ENCODE measurements at places on chromosomes 5 and 9.
A peak's percentile ranks its signal among the peaks of the same experiment; 100 is the strongest.

GRCh38 chr5:131759704-131760103, 37.1 kb downstream of the FNIP1 start:
- no peak for DNase-seq

DNA sequence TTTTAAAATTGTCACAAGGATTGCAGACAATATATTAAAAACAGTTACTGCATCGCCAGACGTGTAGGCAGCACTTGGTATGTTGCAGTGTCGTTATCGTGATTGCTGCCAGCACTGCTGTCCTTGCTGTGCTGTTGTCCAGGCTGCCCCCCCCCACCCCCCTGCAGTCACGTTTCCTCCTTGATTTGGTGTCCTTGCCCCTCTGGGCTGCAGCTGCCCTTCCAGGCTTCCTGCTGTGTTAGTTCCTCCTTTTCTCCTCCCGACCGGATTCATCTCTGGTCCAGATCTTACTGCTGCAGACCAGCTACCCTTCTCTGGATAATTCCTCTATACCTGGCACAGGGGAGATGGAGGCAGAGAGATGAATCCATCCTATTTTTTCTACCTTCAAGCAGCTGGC, 298.9 kb downstream of the TRIM32 start:
- DNase-seq: no peak

DNA sequence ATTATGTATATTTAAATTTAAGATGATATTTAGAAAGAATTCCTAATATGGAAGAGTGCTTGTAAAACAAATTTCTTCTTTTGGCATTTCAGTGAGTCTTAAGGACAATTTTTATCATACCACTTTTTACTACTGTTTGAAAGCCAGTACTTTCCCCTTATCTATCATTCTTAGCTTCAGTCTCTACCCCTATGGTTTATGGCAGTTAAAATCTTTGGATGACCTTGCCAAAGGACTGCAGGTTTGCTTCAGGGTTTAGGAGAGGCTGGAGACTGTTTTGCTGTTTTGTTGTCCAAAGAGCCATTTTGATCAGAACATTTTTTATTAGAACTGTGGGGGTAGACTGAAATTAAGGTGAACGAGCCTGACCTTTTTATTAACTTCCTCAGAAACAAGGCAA, 30.8 kb downstream of the SLC38A9 start:
- DNase-seq: no peak

DNA sequence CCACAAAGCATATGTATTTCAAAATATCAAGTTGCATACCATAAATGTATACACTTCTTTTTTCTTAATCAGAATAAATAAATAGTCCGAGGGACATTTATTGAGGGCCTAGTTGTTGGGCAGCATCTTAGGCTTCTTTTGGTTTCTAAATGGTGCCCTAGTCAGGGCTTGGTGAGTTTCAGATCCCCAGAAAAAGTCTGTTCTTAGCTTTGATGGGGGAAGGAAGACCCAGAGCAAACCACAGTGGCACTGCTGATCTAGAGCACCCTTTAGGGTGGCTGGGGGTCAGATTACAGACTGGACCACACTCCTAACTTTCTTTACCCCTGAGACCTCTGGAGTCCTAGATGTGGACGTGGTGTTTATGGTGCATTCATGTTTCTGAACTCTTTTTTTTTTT, 97.8 kb downstream of the C9orf152 start:
- DNase-seq: no peak

- DNase-seq: no peak
Measured at GRCh38 chr9:127905788-127906191, 6.4 kb upstream of the ST6GALNAC6 start.

DNA sequence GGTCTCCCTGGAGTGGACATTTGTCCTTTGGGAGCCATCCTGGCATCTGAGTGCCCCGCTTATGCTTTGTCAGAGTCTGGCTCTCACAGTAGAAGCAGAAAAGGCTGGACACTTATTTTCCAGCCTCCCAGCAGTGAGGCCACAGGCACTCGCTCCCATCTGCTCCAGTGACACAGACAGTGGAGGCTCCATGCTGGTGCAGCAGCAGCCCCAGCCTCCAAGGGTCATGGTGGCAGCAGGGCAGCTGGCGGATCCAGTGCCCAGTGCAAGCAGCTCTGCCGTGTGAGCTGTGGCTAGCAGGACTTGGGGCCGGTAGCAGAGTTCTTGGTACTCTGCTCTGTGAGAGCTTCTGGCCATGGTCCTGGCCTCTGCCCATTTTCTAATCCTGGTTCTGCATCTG, 157.3 kb upstream of the ALDH1B1 start:
- no peak for DNase-seq

DNA sequence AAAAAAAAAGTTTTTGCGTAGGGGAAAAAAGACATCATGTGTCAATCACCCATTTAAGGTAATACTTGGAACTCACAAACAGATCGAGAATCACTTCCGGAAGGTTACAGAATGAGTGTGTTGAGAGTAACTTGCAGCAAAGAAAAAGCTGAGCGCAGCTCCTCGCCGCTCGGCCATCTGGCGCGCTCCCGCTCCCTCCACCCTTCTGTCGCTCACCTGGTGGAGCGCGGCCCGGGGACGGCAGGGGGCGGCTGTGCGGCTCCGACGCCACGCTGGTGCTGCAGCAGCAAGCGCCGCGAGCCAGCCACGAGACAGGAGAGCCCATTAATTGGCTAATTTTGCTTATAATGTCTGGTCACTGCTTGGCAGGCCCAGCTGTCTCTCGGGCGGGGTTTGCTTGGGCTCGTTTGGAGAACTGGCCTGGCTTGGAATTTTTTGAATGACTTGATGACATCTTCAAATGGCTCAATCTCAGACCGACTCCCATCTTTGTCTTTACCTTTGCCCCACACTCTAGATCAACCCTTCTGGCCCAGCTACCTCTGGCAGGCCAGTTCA, 601.8 kb downstream of the CCDC171 start:
- DNase-seq: no peak

GRCh38 chr9:92770360-92770995, 5.8 kb upstream of the BICD2 start:
- DNase-seq: no peak

DNA sequence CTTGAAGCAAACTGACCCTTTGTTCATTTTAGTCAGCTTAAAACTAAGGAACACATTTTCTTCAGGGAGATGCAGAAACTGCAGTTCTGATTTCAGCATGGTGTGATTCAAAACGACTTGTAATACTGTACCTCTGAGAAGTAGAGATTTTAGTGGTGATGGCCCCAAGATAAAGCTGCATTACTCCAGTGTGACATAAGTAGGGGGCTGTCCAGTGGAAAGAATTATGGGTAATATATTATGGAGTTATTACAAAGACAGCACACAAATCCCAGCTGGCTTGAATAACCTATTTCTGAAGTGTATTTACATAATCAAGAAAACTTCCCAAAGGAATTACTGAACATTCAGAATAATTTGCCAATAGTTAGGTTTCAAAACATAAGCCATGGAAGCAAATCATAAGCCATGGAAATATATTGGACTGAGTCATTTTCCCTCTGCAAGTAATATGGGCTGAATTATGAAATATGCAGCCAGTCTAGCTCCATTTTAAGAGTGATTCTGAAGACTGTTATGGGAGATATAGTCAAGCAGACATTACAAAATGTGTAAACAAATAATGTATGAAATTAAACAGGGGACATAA, 133.7 kb upstream of the FBXL17 start:
- DNase-seq: no peak

DNA sequence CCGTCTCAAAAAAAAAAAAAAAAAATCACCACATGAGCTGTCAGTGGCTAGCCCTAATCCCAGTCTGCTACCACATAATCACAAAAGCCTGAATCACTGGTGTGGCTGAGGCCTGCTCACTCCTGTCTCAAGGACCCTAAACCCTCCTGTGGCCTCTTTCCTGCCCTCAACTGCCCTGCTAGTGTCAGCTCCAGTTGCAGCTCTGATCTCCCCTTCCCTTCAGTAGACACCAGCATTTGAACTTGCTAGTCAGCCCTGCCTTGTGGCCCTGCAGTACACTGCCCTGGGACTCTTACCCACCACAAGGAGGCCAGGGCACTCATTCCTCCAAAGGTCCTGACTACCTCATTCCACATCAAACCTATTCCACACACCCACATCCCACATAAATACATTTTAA, 9.5 kb upstream of the P4HA2 start:
- DNase-seq: no peak

DNA sequence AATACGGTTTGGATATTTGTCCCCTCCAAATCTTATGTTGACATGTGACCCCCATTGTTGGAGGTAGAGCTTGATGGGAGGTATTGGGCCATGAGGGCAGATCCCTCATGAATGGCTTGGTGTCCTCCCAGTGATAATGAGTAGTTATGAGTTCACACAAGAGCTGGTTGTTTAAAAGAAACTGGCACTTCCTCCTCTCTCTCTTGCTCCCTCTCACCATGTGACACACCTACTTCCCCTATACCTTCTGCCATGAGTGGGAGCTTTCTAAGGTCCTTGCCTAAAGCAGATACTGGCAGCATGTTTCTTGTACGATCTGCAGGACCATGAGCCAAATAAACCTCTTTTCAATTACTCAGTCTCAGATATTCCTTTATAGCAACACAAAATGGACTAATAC, 132.0 kb downstream of the PIK3R1 start:
- no peak for DNase-seq

- no peak for DNase-seq
Measured at GRCh38 chr9:114501796-114502682, 3.2 kb downstream of the WHRN start.

GRCh38 chr9:97561501-97561900, 60.0 kb downstream of the TMOD1 start:
- DNase-seq: no peak

- no peak for DNase-seq
Measured at GRCh38 chr9:134565316-134565915, 76.2 kb upstream of the COL5A1 start.

- no peak for DNase-seq
Measured at GRCh38 chr9:89376741-89377351, 58.5 kb downstream of the SECISBP2 start.

GRCh38 chr5:159435855-159436254, 105.6 kb upstream of the IL12B start:
- no peak for DNase-seq

- no peak for DNase-seq
Measured at GRCh38 chr5:151406322-151406947, 41.0 kb upstream of the SLC36A1 start.

DNA sequence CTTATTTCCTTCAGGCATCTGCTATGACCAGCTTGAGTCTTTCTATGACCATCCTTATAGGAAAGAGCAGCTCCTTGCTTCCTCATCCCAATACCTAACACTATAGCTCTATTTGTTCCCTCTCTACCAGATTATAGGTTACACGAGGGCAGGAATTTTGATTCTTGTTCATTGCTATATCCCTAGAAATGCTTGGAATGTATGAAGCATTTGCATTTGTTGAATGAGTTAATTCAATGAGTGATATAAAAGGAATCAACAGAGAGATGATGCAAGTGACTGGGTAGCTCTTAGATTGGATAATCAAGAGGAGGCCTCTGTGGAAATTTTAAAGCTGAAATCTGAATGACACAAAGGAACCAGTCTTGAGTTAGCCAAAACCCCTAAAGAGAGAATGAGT, 13.9 kb downstream of the ZCCHC9 start:
- peak; percentile 4 for DNase-seq

DNA sequence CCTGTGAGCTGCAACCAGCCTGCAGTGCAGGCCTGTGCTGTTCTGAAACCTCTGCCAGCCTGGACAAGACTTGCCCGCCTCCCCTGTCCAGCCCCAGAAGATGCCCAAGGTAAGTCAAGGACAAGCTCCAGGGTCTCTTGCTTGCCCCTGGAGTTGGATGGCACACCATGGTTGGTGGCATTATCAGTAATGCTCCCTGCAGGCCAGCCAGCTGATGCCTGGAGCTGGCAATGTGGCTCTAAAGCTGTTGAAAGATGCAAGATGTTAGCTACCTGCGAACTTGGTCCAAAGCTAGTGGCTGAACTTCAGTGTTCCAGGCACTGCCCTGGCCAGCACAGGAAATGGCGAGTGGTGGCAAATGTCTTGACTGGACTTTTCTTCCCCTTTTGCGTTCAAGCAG, 14.0 kb upstream of the LTC4S start:
- no peak for DNase-seq

- DNase-seq: no peak
Measured at GRCh38 chr9:92289708-92290390, 3.6 kb downstream of the IARS1 start.

DNA sequence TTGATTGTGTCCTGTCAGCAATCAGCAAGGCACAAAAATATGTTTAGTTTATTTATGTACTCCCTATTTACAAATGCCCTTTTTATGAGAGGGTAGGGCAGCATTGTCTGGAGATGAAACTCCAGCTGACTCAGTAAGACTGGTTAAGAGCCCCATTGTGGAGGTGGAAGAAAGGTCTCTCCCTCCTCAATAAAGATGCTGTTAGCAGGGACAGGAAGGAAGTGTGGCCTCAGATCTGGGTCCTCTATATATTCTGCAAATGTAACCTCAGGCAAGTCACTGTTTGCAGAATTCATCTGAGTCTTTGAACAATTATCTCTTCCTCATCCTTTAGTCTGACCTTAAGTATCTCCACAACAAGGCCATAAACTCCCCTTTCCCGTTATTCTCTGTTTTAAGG, 48.3 kb upstream of the TRAF1 start:
- DNase-seq: no peak

- DNase-seq: no peak
Measured at GRCh38 chr5:169458221-169458620, 125.4 kb upstream of the SPDL1 start.

GRCh38 chr9:116687754-116688135, 640 bp downstream of the TRIM32 start:
- no peak for DNase-seq

DNA sequence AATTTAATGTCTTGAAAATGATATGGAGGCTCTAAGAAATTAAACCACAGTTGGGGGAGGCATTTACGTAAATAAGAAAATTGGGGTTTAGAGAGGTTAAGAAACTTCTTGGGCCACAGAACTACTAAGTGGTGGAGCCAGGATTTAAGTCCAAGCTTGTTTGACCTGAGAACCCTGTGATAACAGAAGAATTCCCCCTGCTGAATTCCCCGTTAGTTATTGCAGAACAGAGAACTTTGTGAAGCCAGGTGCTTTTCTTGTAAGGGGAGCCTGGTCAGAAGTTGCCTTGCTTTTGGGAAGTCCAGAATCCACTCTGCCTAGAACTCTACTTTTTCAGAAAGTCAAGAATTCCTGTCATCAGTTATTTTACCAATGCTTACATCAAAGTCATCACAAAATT, 309.3 kb upstream of the SEMA6A start:
- no peak for DNase-seq

DNA sequence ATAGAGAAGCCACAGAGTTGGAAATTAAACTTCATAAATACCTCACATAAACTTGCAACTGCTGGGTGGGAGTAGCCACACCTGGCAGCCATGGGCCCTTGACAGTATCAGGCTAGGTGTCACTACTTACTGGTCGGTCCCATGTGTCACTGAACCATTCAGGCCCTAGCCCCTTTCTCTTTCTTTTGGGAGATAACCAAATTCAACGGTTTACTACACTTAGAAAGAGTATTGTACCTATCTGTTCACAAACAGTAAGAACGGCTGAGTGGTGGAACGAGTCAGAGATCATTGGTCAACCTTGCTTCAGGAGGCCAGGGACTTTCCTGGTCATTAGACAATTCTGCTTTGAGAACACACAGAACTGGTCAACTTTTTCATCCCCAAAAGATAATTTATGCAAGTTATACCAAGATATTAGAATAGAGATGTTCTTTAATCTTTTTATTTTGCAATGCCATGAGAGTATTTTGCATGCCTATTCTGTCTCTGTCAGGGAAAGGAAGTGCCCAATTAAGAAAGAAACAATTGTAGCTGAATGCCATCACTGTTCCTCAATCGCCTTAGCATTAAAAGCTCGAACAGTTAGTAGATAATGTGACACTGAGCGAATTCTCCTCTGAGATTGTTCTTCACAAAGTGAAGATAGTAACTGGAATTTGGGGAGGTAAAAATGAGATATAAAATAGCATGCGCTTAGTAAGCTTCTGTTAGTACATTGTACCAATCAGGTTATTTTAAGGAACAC, 50.9 kb downstream of the GOLPH3 start:
- no peak for DNase-seq
